ENCODE measurements at places on chromosomes 3 and 15. TPM values are rescaled to one million over a fixed set of nuclear protein-coding genes. Genes with fewer than 3 reads are reported as not detected.

DNA sequence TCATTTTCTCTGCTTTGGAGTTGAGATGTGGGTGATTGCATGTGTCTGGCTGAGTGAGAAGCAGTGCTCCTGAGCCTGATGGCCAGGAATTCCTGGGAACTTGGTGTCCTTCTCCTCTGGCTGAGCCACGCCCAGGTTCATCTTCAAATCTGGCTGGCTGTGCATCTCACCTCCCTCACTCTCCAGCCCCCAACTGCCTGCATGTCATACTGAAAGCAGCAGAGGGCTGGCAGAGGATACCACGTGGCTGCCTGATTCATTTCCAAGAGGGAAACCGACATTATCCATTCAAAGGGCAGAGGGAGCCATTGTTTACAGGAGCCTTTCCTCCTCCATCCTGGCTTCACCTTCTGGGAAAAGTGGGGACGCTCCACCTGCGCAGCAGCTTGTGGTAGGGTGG is 57.4 kb downstream of the ABHD5 start:
- no peak for DNase-seq

- DNase-seq, result no peak
Measured at GRCh38 chr15:78071383-78071782, 6.1 kb downstream of the TBC1D2B start.

- DNase-seq, result no peak
Measured at GRCh38 chr3:104909721-104910120, 457.0 kb upstream of the ALCAM start.

Gene GOLGA6L7
- total RNA-seq, result not detected

Gene C15orf62
- total RNA-seq, result 0.24 TPM
